Fibroblast of skin of back (primary cell): ENCODE measurements at places on chromosomes 1 and 21.
A peak's percentile ranks its signal among the peaks of the same experiment; 100 is the strongest.

- peak; percentile 73 for DNase-seq
Measured at GRCh38 chr1:17494114-17494729, 45.3 kb upstream of the ARHGEF10L start.

DNA sequence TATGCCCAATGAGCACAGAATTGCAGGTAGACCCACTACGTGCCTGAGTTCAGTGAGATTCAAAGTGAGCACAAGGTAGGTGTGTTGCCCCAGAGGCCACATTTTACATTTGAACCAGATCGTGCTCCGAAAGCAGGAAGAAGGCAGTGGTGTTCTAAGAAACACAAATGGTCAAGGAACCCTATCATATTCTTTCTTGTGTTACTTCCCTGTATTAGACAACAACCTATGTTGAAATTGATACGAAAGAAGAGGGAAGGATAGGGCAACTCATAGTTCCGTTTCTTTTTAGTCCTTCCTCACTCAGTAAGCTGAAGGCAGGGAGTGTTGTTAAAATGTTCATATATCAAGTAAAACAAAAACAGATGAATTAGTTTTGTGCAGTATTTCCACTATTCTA, 33.9 kb downstream of the OLFML2B start:
- DNase-seq: no peak

DNA sequence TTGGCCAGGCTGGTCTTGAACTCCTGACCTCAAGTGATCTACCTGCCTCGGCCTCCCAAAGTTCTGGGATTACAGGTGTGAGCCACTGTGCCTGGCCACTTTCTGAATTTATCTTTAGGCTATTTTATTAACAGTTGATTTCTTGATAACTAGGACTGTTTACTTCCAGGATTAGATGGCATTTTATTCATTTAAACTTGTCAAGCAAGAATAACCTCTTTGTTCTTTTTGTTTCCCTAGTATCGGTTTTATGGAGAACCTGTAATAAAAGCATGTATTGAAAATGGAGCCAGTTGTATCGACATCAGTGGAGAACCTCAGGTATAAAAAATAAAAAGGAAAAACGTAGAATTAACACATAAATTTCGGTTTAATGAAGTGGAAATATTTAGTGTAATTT, 11.5 kb downstream of the SCCPDH start:
- DNase-seq: no peak

GRCh38 chr1:108503062-108503733, 53.1 kb downstream of the NBPF6 start:
- peak; percentile 95 for DNase-seq

DNA sequence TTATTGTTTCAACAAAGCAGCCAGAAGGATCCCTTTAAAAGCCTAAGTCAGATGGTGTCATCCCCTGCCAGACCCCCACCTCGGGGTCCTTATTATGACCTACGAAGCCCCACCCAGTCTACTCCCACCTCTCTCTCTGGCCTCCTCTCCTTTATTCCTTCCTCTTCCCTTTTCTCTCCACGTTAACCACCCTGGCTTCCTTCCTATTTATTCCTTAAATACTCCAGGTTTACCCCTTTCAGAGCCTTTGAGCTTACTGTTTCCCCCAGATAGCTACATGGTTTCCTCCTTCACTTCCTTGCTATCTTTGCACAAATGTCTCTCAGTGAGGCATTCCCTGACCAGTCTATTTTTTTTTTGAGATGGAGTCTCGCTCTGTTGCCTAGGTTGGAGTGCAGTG, 12.0 kb upstream of the SLC9A1 start:
- no peak for DNase-seq

DNA sequence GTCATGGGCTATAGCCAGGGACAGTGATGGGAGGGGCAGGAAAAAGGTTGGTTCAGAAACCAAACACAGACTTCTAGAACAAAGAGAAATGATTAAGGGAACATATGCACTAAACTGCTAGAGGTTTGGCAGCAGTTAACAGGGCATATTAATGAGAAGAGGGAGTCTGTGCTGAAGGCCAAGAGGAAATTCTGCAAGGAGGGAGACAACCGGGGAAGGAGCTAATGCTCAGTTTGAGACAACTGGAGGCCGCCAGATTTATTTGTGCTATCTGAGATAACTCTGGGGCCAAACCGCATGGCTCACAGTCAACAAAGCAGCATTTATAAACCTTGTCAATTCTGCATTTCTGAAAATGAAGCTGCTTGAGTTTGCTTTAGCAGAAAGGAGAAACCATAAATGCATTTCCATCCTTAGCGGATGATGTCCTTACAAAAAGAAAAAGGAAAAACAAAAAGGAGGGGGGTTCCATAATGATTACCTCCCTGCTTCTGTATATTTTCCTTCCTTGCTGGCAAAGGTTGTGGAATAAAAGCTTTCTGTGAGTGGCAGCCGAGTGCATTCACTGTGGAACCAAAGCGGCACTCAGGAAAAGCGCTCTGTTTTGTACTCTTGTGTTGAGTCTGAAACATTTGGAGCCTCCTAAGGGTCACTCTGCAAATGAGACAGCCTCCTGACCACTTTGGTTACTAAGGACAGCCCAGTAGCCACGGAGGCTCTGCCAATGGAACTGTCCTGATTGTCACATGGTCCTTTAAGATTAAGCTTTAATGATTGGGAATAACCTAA, 70.3 kb downstream of the SIM2 start:
- DNase-seq: no peak

DNA sequence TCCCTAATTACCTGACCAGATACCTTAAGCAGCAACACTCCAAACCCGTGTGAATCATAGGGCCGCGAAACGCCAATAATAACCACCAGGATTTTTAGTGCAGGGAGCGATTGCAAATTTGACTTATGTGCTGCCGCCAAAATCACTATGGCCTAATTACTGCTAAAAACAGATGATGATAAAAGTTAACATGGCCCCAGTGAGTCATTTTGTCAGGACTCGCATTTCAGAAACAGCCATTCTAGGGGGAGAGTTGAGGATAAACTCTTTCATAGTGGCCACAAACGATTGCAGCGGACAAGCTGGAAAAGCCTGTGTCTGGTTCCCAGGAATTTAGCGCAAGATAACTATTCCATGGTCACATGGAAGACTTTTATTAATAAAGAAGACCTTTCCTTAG, 103.4 kb downstream of the HLX start:
- DNase-seq: no peak

GRCh38 chr1:191026828-191027227, 549.2 kb upstream of the BRINP3 start:
- no peak for DNase-seq

GRCh38 chr1:226066415-226067078, 4.0 kb downstream of the H3-3A start:
- peak; percentile 8 for DNase-seq

- peak; percentile 27 for DNase-seq
Measured at GRCh38 chr1:15797614-15798390, 9.6 kb downstream of the UQCRHL start.

DNA sequence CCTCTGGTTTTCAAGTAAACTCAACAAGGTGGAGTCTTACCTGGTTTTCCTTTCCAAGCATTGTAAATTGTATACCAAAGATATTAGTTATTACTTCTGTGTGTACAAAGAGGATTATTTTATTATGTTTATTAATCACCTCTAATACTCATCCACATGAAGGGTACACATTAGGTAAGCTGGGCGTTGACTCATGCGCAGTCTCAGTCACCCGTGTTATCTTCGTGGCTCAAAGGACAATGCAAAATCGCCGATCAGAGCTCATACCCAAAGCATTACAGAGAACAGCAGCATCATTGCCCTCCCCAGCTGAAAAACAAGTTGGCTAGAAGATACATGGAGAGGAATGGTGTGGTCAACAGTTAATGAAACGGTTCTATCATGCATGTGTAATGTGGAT, 148.7 kb downstream of the NR5A2 start:
- no peak for DNase-seq

DNA sequence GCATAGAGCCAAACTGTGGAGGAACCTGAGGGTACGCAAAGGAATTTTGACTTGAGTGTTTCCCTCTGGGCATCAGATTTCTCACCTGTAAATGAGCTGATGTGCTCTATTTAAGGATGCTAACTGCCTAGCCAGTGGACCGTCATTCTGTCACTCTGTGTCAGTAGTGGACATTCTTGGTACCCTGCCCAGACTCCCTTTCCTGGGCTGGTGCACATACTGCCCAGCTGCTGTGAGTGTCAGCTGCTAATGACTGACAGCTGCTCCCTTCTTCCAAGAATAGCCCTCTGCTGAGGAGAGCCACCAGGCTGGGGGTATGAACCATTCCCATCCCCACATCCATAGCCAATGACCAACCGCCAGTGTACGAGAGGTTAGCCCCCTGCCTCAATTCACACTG, 193.1 kb upstream of the DAB1 start:
- DNase-seq: no peak

GRCh38 chr1:33094486-33094885, 13.5 kb downstream of the AZIN2 start:
- no peak for DNase-seq

DNA sequence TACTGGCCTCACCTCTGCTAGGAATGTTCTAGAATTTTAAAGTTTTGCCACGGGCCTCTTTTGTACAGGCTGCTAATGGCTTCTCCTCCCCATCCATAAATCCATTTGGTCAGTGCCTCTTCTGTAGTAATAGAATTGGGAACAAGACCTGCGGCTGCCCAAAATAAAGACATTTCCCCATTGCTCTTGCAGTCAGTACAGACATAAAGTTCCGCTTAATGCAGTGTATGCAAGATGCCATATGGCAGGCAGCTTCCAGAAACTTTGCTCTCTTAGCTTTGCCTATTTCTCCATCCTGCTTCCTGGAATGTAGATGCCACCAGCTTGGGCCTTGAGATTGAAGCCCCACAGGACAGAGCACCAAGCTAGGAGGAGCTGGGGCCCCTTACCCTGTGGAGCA, 3.7 kb upstream of the SLC2A5 start:
- DNase-seq: no peak

DNA sequence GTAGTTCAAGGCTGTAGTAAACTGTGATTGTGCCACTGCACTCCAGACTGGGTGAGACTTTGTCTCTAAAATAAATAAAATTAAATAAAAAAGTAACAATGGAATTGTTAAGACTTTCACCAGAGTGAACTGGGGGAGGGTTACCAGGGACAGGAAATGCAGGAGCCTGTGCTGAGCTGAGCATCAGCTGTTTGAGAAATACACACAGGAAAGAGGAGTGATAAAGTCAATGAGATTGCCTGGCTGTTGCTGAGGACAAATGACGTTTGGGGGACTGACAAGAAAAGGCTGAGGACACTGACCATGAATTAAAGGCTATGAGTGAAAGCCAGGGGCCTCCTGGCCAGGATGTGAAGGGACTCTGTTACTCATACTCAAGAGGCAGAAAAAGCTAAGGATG, 226.3 kb downstream of the SETD4 start:
- peak; percentile 11 for DNase-seq

- peak; percentile 72 for DNase-seq
Measured at GRCh38 chr1:180530501-180530900, 28.1 kb upstream of the ACBD6 start.

DNA sequence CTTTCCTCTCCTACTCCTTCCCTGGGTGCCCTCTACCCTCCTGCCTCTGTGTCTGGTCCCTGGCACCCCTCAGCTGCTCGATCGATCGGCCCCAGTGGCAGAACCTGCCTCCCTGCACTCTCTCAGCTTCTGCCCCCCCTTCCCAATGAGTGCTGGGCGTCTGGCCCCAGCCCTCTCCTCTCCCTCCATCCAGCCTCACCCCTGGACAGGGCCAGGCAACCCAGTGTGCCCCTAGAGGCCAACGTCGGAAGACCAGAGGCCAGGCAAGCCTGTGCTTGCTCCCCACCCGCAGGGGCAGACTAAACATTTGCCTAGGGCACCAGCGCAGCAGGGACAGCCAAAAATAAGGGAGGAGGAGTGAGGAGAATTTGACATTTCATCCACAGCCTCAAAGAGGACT, 43.5 kb downstream of the LGR6 start:
- DNase-seq: peak; percentile 35

DNA sequence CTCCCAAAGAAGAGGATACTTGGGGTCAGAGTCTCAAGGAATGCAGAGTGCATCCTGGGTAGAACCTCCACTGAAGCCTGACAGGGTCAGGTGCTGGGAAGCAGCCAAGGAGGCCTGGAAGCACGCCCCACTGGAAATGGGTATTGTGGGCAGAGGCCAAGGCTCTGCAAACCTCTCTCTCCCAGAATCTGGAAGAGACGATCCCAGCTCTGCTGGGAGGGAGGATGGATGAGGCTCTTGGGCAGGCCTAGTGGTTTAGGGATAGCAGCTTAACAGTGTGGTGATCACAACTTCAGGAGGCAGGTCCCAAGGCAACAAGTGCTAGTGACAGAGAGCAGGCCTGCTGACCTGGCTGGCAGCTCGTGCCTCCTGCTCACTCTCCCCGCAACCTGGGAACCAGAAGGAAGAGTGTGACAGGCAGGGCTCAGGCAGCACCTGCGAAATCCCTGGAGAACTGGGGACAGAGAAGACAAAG, 641.0 kb downstream of the PLPP3 start:
- no peak for DNase-seq

DNA sequence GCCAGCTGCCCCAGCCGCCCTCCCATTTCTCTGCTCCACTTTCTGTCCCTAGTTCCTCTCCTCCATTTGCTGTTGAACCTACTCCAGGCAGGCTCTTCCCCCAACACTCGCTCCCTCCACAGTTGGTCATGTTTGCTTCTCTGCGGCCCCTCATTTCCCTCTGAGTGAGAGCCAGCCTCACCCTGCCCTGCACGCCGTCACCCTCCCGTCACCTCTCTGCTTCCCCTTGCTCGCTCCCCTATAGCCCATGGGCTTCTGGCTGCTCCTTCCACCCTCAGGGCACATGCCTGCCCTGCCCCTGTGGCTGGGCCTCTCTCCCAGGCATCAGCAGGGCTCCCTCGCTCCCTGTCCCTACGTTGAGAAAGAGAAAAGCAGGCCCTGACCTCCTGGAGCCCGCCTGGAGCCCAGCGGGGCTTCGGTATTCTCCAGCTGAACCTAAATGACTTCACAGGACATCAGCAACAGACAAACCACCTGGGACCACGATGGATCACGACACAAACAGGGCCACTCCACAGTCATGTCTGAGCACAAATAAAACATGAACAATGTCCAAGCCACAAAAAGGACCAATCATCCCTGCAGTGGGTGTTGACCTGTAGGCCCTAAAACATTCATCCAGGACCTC, 13.3 kb upstream of the THEMIS2 start:
- no peak for DNase-seq

- peak; percentile 50 for DNase-seq
Measured at GRCh38 chr1:172279939-172280636, 140.4 kb upstream of the C1orf105 start.

GRCh38 chr1:30418061-30418938, 305.1 kb downstream of the MATN1 start:
- DNase-seq: no peak

- DNase-seq: peak; percentile 49
Measured at GRCh38 chr1:40898431-40898901, 36.3 kb upstream of the CITED4 start.

GRCh38 chr1:190000365-190000872, 477.2 kb downstream of the BRINP3 start:
- DNase-seq: peak; percentile 12
